Stimulated activated CD4-positive, alpha-beta T cell treated with anti-CD3 and anti-CD28 coated beads, Interleukin-4, amount 100 ng/mL, for 24 hours (primary cell): ENCODE measurements at places on chromosomes 1 and 21.

DNA sequence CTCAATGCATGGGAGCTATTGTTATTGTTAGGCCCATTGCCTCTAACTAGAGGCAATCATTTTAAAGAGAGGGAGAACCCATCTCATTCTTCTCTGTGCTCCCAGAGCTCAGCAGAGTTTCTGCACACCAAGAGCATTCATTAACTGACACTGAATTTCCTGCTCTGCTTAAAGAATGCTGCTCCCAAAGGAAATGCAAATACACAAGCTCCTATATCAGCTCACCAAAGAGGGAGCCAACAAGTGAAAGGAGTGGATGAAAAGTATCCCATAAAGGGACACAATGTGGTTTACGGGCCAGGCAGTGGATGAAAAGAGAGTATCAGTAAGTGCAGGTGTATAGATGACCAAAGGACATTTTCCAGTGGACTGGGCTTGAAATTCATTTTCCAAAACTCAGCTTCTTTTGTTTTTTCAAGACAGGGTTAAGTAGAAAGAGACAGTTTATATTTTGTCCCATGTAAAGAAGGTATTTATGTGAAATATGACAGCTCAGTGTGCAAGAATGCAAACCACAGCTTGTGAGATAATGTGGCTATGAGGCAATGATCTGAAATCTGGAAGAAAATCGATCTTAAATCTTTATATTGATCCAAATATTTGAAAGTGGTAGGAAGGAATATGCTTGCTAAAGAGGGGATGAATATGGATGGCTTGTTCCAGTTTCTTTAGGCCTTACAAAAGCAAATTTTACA lies 207.7 kb upstream of the CAMK1G start:
- no peak for DNase-seq

GRCh38 chr1:153354515-153355193 lies 3.0 kb upstream of the S100A9 start:
- no peak for DNase-seq

DNA sequence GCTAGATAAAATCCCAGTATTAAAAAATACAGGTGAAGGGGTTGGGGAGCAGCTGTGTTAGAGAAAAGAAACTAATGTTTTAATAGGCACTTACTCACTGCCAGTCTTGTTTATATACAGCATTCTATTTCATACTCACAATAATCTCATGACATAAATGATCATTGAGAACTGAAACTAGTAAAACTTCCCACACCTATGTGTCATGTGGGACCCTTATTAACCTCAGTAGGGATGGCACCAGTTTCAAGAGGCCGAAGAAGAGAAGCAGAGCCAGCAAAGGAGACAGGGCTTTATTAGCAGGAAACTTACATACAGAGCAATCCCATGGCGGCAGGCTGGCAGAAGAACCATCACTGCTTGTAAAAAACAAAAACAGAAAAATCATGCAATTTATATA lies 48.8 kb upstream of the KCNH1 start:
- DNase-seq, result no peak

- DNase-seq, result no peak
Measured at GRCh38 chr1:228060458-228061190, 21.9 kb upstream of the ARF1 start.

DNA sequence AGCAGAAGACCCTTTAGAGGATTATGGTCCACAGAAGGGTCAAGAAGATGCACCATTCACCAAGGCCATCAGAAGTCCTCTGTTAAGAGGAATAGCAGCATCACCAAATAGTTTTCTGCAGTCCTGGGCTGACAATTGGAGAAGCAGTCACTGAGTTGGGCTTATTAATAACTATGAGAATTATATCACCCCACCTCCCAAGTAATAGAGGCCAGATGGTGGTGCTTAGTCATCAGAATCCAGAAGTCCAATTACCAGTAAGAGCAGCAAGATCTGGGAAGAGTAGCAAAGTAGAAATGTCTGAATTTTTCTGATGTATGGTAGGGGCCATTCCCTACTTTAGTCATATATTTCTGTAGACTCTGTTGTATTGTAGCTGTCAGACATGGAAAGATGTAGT lies 6.1 kb upstream of the PSMA5 start:
- no peak for DNase-seq

DNA sequence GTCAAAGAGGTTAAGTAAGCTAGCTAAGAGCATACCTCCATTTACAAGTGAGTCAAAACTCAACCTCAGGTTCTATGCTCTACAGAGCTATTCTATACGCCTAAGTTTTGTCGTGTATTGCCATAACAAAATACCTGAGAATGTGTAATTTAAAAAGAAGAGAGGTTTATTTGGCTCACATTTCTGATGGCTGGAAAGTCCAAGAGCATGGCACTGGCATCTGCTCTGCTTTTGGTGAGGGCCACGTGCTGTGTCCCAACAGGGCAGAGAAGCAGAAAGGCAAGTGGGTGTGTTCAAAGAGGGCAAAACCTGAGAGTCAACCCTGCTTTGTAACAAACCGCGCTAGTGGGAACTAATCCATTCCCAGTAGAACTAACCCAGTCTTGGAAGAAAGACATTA lies 60.9 kb upstream of the POU2F1 start:
- no peak for DNase-seq

- DNase-seq, result no peak
Measured at GRCh38 chr1:54547601-54548388, at the start of gene ACOT11. Gene ACOT11, plus strand, starts transcription at chr1:54548228. Its CDS starts 82 bp downstream, at chr1:54548310.
